ENCODE measurements at places on chromosomes 5 and 9. TPM values are rescaled to one million over a fixed set of nuclear protein-coding genes. Genes with fewer than 3 reads are reported as not detected.

DNA sequence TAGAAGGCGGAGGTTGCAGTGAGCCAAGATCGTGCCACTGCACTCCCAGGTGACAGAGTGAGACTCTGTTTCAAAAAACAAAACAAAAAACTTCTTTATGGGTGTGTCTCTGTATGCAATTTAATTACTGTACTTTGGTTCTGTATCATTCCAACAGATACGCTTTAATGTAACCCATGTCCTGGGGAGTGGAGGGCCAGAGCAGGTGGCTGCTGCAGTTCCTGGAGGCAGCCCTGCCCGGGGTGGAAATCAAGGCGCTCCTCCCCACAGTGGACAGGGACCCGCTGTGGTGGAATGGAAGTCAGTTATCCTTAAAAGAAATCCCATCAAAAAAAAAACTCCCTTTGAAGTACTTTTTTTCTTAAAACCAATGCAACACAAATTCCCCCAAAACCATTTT is 1.9 kb downstream of the DAP start:
- no peak for DNase-seq

- DNase-seq = no peak
These were observed 74.3 kb downstream of the LMX1B start for GRCh38 chr9:126687930-126688461.

The PCDHB15 gene
- under 0.01 TPM for total RNA-seq

GRCh38 chr9:37184905-37185867 is 64.8 kb downstream of the ZCCHC7 start:
- no peak for DNase-seq

The JAKMIP2 gene
- total RNA-seq = 3.2 TPM

The CARTPT gene
- total RNA-seq = not detected

The SPATA31D4 gene
- total RNA-seq = not detected

GRCh38 chr5:151027961-151028479 is 7.6 kb downstream of the GPX3 start:
- DNase-seq = no peak

GRCh38 chr5:154540600-154540999 is 62.6 kb upstream of the HAND1 start:
- DNase-seq = no peak

DNA sequence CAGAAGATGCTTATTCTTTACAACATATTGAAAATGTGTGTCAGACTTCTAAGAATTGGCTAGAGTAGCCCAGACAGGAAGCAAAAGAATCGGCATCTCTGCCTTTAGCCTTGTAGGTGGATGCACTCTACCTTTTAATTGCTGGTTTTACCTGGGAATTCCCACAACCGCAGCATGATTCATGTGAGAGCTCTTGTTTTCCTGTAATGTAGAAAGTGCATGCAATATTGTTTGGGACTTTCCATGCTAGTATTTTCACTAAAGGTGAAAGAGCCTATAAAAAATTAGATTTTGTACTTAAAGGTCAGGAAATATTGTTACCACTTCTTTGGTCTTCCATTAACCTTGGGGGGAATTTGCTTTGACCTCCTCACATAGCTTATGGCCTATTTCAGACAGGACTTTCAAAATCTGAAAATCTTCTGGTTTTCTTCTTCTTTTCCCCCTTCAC is 89.8 kb downstream of the NTRK2 start:
- no peak for DNase-seq

GRCh38 chr9:126154869-126155268 is 171.8 kb upstream of the MVB12B start:
- no peak for DNase-seq

- DNase-seq = no peak
These were observed 17.1 kb downstream of the DAP start for GRCh38 chr5:10743951-10744350.

GRCh38 chr5:146426305-146426704 is 20.8 kb upstream of the TCERG1 start:
- no peak for DNase-seq

DNA sequence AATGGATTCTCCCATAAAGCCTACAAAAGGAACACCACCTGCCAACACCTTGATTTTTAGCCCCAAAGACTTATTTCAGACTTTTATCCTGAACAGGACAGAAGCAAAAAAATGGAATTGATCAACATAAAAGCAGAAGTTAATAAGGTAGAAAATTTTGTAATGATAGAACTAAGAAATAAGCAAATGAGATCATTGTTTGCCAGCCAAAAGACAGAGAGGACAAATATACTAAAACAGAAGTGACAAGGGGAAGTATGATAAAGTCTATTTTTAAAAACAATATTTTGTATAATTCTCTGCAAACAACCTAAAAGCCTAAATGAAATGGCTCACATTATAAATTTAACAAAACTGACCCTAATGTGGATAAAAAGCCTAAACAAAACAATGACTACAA is 110.5 kb upstream of the PRSS3 start:
- DNase-seq = no peak

The KIF12 gene
- total RNA-seq = not detected

The INSL6 gene
- total RNA-seq = 0.64 TPM

GRCh38 chr5:59584858-59585846 is 308.4 kb downstream of the PDE4D start:
- no peak for DNase-seq

The FABP6 gene
- not detected for total RNA-seq

The ECM2 gene
- total RNA-seq = 2.6 TPM

The PCAT7 gene
- 0.64 TPM for total RNA-seq

- peak; percentile 53 for DNase-seq
These were observed 22.7 kb downstream of the ANXA2R start for GRCh38 chr5:43017428-43017815.

The ORM2 gene
- total RNA-seq = not detected

DNA sequence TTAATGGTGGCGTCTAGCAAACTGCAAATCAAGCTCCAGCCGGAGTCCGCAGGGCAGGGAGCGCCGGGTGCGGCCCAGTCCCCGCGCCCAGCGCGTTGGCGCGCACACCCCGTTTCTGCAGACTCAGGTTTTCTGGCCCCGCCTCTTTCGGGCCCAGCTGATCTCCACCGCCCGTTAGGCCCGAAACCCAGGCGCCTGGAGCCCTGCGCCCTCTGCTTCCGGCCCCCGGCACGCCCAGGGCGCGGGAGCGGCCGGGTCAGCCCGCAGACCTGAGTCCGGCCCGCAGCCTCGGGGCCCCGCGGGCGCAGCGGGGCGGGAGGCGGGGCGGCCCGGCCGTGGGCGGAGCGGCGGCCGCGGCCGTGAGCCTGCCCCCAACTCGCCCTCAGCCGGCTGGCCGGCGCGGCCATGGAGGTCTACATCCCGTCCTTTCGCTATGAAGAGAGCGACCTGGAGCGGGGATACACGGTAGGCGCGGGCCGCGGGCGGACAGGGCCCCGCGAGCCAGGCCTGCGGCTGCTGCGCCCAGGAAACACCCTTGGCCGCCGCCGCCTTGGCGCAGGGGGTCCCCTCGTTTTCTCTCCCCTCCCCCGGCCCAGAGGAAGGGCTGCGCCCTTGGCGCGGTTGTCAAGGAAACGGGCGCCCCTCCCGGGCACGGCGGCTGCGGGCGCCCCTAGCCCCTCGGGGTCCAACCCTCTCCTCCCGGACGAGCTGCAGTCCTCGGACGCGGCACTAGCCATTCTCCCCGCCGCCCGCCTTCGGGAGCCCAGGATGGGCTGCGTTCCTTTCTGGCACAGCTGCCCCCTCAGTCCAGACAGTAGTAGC is at the start of gene SNX24:
Gene SNX24, plus strand, starts transcription at position 385 of the 822 bp plus-strand sequence. Its CDS starts 21 bp downstream, at position 406.
- peak; percentile 77 for DNase-seq

DNA sequence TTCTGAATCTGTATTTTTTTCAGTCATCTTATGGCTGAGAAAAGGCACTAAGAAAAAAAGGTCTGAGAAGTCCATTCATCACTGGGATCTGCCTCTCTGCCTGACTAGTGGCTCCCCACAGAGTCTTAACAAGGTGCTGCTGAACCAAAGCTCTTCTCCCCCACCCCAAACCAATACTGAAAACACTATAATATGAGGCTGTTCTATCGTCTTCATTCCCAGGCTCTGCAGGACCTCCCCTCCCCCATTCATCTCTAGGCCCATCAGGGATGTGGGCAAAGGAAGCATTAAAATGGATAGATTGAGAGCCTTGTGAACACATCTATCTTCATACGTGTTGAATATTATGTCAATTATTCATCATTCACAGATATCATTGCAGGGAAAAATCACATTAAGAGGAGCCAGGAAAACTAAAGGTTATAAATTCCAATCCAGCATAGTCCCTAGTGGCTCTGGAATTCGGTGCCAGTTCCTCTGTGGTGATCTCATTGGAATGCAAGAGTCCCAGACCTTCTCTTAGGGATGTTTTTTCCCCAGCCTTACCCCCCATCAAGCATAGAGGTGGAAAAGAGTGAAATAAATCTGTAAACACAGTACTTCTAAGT is 44.3 kb upstream of the GPR151 start:
- DNase-seq = no peak

The MRPL36 gene
- total RNA-seq = 55.1 TPM

DNA sequence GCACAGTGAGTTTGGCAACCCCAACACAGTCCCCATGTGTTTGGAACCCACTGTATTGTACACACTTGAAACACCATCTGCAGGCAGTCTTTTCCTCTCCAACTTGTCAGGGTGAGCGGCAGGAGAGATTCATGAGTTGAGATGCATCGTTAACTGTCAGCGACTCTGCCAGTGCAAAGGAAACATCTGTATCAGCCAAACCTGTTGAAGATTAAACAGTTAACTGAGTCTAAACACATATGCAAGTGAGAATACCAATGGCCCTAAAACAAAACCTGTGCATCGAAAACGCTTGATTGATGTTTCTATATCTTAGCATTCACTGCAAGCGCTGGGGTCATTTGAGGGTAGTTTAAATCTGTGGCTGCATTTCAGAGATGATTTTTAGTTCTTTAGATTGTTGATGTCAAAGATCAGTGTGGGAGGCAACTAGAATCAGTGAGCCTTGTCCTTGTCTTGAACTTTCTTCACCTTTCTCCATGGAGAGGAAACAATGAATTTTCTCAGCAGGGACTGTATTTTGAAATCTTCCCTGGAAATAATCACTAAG is 41.3 kb upstream of the PAM start:
- DNase-seq = no peak

GRCh38 chr5:96283589-96283988 is 149.5 kb downstream of the PCSK1 start:
- peak; percentile 45 for DNase-seq

DNA sequence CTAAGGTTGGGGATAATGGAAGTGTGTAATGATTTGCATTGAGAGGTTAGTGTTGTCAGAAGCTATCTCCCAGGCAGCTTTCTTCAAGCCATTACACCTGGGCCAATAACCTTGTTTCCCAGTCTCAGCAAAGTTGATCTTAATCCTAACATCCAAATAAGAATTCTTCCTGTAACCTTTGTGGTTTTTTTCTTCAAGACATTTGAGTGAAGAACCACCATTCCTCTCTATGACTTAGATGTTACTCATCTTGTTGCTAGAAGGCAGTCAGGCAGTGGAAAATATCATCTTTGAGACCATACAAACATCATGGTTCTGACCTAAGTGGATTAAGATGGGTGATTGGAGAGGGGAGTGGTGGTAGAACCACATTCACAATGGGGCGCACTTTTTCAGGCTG is 103.5 kb downstream of the NDUFAF2 start:
- peak; percentile 36 for DNase-seq

The CTNND2 gene
- total RNA-seq = not detected

- DNase-seq = no peak
These were observed 198.2 kb downstream of the SEMA5A start for GRCh38 chr5:9347541-9348295.

GRCh38 chr5:1413611-1414241 is 31.5 kb downstream of the SLC6A3 start:
- DNase-seq = no peak

GRCh38 chr9:2493529-2493928 is 128.1 kb upstream of the VLDLR start:
- peak; percentile 52 for DNase-seq
